ENCODE measurements at places on chromosomes 11 and 22.
A peak's percentile ranks its signal among the peaks of the same experiment; 100 is the strongest.

- no peak for DNase-seq
These were observed 328.8 kb downstream of the TBC1D22A start for GRCh38 chr22:47091246-47091651.

DNA sequence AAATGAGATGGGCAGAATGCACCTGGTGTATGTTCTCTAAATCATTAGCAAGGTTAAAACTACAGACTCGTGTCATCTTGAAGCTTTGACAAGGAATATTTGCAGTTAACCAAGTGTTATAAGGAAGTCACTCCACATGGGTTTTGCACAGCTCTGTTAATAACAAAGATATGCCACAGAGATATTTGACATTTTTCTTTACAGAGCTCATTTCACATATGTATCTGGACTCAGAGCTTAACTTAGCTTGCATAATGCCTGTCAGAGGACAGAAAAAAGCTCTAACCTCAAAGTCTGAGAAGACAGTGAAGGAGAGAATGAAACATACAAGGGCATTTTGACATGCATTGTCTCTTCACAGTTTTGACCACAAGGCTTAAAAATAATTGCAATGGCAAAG is 105.5 kb downstream of the C11orf87 start:
- DNase-seq = peak; percentile 10

- peak; percentile 17 for DNase-seq
These were observed 23.8 kb upstream of the FZD4 start for GRCh38 chr11:86978756-86979608.

- no peak for DNase-seq
These were observed 11.0 kb upstream of the PICK1 start for GRCh38 chr22:38046070-38046748.

- DNase-seq = peak; percentile 37
These were observed 111.5 kb upstream of the CSNK2A3 start for GRCh38 chr11:11464555-11464954.

GRCh38 chr22:17552737-17553136 is 10.6 kb upstream of the SLC25A18 start:
- no peak for DNase-seq

DNA sequence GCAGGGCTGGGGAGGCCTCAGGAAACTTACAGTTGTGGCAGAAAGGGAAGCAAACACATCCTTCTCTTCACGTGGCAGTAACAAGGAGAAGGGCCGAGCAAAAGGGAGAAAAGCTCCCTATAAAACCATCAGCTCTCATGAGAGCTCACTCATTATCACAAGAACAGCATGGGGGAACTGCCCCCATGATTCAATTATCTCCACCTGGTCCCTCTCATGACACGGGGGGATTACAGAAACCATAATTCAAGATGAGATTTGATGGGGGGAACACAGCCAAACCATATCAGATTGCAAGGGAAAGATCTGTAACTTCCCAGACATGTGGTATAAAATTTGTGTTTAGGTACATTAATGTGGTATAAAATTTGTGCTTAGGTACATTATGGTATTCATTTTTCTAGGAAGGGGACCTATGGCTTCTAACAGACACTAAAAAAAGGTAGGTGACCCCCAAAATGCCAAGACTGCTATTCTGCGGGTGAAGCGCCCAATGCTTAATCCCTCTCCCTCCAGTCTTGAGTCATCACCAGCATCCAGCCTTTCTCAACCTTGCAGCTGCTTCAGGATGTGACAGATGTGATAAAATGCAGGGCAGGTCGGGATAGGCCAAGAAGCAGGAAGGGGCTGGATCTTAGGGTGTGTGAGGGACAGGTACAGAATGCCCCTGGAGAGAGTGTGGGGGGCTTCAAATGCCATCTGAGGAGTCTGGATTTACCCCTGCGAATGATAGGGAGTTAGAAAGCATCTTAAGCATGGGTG is 57.7 kb upstream of the AMPD3 start:
- DNase-seq = no peak

DNA sequence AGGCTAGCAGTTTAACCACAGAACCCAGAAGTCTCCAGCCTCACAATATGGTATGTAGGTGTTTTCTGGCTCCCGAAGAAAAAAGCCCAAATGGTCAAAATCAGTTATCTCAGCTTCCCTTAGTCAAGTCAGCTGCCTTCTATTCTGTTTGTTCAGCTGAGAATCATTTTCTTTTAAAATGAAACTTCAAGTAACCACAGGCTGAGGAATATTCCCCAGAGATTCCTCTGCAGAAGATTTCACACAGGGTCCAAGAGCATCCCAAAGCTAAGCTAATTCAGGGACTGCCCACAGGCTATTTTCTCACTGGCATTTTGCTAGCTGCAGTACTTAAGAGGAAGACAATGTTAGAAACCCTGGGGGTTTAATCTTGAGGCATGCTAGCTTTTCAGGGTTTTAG is 977.0 kb upstream of the CHORDC1 start:
- no peak for DNase-seq

DNA sequence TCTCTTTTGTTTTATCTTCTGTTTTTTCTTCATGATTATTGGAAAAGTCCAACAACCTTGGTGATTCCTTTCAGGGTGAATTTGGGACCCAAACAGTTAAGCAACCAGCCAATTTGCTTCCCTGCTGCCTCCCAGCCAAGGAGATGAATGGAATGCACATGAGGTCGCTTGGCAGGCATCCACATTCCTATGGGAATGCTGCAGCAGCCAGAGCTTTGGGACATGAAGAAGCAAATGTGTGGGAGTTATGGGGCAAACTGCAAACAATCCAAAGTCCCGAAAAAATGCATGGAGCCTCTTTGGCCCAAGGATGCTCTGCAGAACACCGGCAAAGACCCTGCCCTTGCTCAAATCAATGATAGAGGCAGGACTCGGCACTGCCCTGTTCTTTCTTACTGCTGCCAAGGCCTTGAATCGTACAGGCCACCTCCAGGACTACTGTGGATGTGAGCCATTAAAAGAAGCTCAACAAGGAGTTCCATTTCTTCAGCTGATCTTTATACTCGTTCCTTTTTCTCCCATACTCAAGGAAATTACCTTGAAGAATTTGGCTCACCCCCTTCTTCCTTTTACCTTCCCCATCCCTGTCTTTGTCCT is 117.3 kb upstream of the TEAD1 start:
- DNase-seq = peak; percentile 93

DNA sequence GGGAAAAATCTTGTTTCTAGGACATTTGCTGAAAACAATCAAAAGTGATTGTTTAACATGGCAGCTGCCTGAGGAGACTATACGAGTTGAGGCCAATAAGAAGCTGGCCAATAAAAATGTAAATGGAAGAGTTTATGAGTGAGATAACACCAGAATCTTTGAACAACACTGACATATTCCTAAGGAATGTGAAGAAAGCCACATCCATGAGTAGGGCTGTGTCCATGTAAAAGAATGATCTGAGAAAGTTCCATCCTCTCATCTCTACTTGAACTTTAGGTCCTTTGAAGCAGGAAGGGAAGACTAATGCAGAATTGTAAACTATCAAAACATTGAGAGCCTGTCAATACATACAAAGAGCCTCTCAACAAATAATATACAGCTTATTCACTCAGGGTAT is 6.9 kb upstream of the CHORDC1 start:
- DNase-seq = peak; percentile 43
